NCI-H1436 (cell line): ENCODE measurements at places on chromosomes 7 and 10.
A peak's percentile ranks its signal among the peaks of the same experiment; 100 is the strongest.

GRCh38 chr10:124196659-124197058, 103.3 kb upstream of the CHST15 start:
- no peak for DNase-seq

DNA sequence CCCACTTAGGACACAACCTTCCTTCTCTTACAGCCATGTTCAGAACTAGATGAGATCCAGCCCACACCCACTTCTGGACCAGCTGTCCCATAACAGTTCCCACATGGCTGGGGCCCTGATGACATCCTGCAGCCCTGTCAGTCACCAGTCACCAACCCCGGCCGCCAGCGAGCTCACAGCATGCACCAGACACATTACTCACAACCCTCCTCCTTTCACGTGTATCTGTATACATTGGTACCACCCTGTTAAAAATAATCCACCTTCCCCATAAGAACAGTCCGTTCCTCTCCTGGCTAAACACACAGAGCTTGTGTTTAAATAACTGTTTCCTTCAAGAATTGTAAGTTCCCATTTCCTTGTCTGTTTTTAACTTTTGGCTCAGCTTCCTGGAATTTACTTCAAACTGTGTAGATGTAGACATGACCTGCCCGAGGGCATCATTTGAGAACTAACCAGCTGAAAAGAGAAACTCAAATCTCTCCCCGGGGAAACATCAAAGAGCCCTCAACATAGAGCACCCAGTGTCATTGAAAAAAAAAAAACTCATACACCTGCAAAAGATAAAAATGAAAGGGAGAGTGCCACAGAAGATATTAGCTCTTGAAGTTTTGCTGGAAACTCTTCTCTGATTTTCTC, 26.0 kb upstream of the PRLHR start:
- peak; percentile 82 for DNase-seq

GRCh38 chr7:143735962-143736361, 21.5 kb downstream of the CTAGE6 start:
- no peak for DNase-seq

- peak; percentile 57 for DNase-seq
These were observed 117.4 kb downstream of the INPP5A start for GRCh38 chr10:132654708-132655661.

- no peak for DNase-seq
These were observed 404.7 kb downstream of the ARL4A start for GRCh38 chr7:13091974-13092707.
